KBM-7 (cell line): ENCODE measurements at places on chromosomes 13 and 19.

- DNase-seq: no peak
Observed at GRCh38 chr13:52195401-52195837, 36.0 kb upstream of the NEK3 start.

DNA sequence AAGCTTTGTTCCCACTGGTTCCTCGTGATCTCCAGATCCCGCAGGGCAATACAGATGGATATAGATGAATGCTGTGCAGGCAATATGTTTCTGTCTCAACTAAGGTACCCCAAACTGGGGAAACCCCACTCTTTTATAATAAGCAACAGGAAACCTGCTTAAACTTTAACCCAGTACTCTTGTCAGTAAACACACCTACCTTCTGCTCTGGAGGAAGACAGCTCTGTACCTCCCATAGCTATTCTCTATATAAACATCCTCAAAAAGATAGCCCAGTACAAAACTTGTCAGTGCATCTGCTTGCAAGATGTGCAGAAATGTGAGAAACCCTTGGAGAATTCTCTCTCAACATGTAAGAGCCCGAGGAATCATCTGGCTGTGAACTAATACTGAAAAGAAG is 583.6 kb downstream of the OLFM4 start:
- DNase-seq: no peak

DNA sequence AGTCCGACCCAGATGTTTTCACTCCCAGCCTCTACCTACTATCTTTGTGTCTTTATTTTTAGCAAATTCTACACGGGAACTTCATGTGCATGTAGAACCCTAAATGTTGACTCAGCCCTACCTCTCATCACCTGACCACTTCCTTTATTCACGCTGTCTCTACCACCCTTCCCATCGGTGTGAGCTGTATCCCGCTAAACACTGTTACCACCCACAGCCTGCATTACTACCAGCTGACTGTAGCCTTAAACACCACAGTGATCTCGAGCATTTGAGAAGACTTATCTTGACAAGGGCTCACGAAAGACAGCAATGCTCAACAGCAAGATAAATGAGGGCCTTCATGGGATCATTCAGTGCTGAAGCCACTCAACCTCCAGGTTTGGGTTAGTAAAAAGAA is 15.1 kb downstream of the NCR1 start:
- peak; percentile 19 for DNase-seq

- no peak for DNase-seq
Observed at GRCh38 chr13:40615619-40616018, 50.8 kb downstream of the FOXO1 start.

DNA sequence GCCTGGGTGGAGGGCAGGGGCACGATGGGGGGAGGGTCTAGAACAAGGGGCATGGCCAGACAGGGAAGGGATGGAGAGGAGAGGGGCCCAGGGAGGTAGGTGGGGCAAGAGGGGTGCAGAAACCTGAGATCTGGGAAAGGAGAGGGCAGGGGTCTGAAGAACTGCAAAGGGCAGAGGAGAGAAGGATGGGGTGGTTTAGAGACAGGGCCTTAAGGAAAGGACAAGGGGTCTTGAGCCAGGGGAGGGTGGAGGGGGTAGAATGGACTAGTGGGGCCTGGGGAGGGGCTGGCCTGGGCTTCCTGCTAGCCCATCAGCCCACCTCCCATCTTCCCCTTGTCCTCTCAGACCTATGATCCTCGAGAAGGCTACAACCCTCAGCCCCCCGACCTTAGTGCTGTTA is 72.5 kb downstream of the RYR1 start:
- no peak for DNase-seq

DNA sequence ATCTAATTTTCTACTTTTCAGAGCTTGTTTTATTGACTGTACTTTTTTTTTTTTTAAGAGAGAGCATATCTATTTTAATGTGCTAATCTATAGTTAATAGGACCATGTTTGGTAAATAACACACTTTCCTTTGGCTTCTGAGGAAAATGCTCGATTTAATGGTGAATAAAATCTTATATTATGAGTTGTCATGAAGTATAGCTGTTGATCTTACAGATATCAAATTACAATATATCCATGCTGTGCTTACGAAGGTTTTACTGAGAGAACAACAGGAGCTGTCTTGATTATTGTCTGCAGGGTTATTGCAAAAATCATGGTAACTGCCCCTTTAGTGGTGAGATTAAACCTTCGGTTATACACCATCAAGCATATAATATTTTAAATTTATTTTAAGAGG is 29.6 kb downstream of the URI1 start:
- DNase-seq: no peak

DNA sequence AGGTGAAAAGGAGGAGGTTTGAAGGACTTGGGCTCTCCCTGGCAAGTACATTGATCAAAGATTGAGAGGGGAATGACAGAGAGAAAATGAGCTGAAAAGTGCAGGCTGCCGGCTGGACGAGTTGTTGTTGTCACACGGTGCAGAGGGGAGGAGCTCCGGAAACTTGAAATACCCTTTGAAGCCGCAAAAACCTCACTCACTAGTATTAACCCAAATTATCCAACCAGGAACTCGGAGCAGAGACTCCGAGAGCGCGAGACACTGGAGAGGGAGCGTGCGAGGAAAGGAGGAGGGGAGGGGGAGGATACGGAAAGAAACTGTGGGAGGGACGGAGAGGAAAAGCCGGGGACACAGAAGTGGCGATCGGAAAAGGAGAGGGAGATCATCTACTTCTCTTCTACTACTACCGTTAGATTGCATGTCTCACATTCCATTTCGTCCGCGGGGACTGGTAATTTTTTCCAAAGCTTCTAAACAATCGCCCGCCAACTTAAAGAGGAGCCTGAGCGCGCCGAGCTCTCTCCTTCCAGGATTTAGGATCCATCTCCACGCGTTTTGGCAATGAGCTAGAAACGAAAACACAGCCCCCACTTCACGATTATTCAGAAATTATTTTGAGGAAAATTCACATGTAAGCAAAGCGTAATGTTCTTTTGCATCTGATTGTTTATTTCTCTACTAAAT is at the start of gene DACH1:
DACH1 (minus strand) TSS at position 74 of the 684 bp plus-strand sequence.
- DNase-seq: peak; percentile 75

GRCh38 chr13:40503966-40504591 is 162.4 kb downstream of the FOXO1 start:
- no peak for DNase-seq

- DNase-seq: no peak
Observed at GRCh38 chr13:61362522-61362921, 53.1 kb downstream of the PCDH20 start.

- DNase-seq: no peak
Observed at GRCh38 chr19:6220385-6221191, 59.2 kb downstream of the MLLT1 start.
